Progenitor cell of endocrine pancreas (in vitro differentiated cells): ENCODE measurements at places on chromosomes 2 and 18. TPM values are rescaled to one million over a fixed set of nuclear protein-coding genes. Genes with fewer than 3 reads are reported as not detected.

- no peaks in the 10 kb centered on the region for H3K27me3 ChIP-seq
- no peak overlapping the region for H3K27ac ChIP-seq
- no peaks in the 10 kb centered on the region for H3K36me3 ChIP-seq
Measured at GRCh38 chr18:10562773-10563160, 36.9 kb downstream of the NAPG start.

- H3K36me3 ChIP-seq = no peaks in the 10 kb centered on the region
- no peaks in the 10 kb centered on the region for H3K27me3 ChIP-seq
- no peak for DNase-seq
- no peak overlapping the region for H3K4me3 ChIP-seq
- H3K4me1 ChIP-seq = no peaks in the 10 kb centered on the region
Measured at GRCh38 chr2:60699617-60700016, 56.5 kb upstream of the PAPOLG start.

DNA sequence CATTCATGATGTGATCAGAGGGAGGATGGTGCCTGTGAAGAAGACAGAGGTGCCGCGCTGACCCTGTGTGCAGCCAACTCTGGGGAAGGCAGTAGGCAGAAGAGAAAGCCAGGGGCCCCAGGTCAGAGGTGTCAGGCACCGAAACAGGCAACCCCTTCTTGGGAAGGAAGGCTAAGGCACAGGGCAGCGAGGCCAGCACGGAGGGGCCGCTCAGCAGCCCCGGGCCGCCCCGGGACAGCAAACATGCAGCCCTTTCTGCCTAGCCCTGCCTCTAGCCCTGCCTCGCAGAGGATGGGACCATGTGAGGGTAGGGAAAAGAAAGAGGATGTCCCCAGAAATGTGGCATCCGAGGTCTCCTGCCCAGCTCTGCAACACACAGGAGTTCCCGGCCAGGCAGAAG, 7.7 kb upstream of the MAL start:
- no peaks in the 10 kb centered on the region for H3K36me3 ChIP-seq
- H3K4me1 ChIP-seq = peaks cover 7% of the 10 kb centered on the region
- H3K27ac ChIP-seq = peak overlapping the region; percentile 11
- peaks cover 26% of the 10 kb centered on the region for H3K27me3 ChIP-seq

- DNase-seq = no peak
- H3K27me3 ChIP-seq = no peaks in the 10 kb centered on the region
- H3K4me3 ChIP-seq = no peak overlapping the region
- H3K4me1 ChIP-seq = no peaks in the 10 kb centered on the region
Measured at GRCh38 chr2:37090019-37090477, 5.7 kb downstream of the GPATCH11 start.

DNA sequence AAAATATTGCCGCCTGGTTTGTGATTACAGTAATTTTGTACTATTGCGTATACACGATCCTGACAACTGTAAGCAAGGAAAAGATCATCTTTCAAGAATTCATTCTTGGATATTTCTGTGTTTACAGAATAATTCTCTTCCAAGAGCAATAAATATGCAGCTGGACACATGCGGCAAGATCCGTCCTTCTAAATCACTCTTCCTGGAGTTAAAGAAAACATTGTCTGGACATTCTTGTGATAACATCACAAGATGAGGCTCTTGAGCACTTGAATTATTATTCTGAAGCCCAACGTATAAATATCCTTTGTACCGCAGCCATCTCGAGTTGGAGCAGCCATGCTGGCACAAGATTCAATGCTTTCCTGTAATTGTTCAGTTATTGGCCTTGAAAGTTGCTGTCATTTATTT, 9.9 kb downstream of the FHL2 start:
- no peak overlapping the region for H3K27ac ChIP-seq
- no peaks in the 10 kb centered on the region for H3K36me3 ChIP-seq
- H3K4me1 ChIP-seq = no peaks in the 10 kb centered on the region
- no peak overlapping the region for H3K4me3 ChIP-seq
- DNase-seq = no peak

DNA sequence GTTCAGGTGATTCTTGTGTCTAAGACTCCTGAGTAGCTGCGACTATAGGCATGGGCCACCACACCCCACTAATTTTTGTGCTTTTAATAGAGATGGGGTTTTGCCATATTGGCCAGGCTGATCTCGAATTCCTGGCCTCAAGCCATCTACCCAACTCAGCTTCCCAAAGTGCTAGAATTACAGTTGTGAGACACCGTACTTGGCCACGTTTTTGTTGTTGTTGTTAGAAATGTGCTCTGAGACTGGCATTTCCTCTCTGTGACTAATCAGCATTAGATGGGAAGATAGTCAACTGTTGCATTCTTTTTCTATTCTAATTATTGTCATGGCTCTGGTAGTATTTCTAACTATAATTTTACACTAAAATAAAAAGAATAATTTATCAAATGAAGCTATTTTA, 191.7 kb downstream of the CAMKMT start:
- peaks cover 9% of the 10 kb centered on the region for H3K36me3 ChIP-seq
- H3K27ac ChIP-seq = no peak overlapping the region
- peaks cover 2% of the 10 kb centered on the region for H3K4me1 ChIP-seq

GRCh38 chr18:50527636-50528307, 32.1 kb upstream of the MAPK4 start:
- no peak overlapping the region for H3K4me3 ChIP-seq
- H3K27me3 ChIP-seq = peaks cover 5% of the 10 kb centered on the region
- H3K27ac ChIP-seq = no peak overlapping the region

GRCh38 chr2:130963196-130963848, 126.6 kb downstream of the ARHGEF4 start:
- no peak overlapping the region for H3K27ac ChIP-seq
- H3K27me3 ChIP-seq = peaks cover 70% of the 10 kb centered on the region
- peaks cover 41% of the 10 kb centered on the region for H3K4me1 ChIP-seq
- no peaks in the 10 kb centered on the region for H3K36me3 ChIP-seq
- DNase-seq = no peak
- H3K4me3 ChIP-seq = peak overlapping the region; percentile 52

GRCh38 chr18:27073404-27073830, 111.7 kb downstream of the CHST9 start:
- no peak for DNase-seq
- H3K27ac ChIP-seq = no peak overlapping the region
- no peak overlapping the region for H3K4me3 ChIP-seq
- H3K36me3 ChIP-seq = peaks cover 5% of the 10 kb centered on the region
- no peaks in the 10 kb centered on the region for H3K27me3 ChIP-seq
- peaks cover 8% of the 10 kb centered on the region for H3K4me1 ChIP-seq

- H3K4me3 ChIP-seq = no peak overlapping the region
- no peaks in the 10 kb centered on the region for H3K27me3 ChIP-seq
- peaks cover 10% of the 10 kb centered on the region for H3K4me1 ChIP-seq
- DNase-seq = no peak
Measured at GRCh38 chr2:101140237-101140636, 10.9 kb downstream of the TBC1D8 start.

DNA sequence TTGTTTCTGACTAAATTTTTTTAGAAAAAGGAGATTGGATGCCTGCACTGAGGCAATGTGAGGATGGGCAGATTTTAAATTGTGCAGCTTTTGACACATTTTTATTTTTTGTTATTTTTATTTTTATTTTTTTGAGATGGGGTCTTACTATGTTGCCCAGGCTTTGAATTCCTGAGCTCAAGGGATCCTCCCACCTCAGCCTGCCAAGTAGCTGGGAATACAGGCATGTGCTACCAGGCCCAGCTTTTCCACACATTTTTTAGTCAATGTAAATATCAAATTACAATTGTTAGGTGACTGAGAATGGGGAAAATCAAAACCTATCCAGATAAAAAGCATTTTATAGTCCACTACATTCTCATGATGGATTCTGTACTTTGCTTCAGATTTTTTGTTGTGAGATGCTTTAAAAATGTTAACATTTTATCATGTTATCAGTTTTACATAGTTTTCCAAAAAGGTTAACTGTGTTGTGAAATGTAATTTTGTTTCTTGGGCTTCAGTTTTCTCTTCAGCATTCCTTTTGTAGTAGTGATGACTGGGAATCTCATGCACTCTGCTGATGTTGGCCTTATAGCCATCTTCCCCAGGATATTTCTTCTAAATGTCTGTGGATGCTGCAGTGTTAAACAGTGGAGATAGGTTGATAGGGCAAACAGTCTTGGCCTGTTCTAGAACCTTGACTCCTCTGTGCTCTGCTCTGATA, 41.4 kb downstream of the PKP4 start:
- no peaks in the 10 kb centered on the region for H3K36me3 ChIP-seq
- H3K27me3 ChIP-seq = no peaks in the 10 kb centered on the region
- DNase-seq = no peak
- no peak overlapping the region for H3K27ac ChIP-seq

FAM228B gene
- 25.4 and 27.5 TPM in 2 replicates for total RNA-seq

NEB gene
- 1.5 and 1.6 TPM in 2 replicates for total RNA-seq

NYAP2 gene
- 0.10 TPM in 1 of 2 replicates, not detected in the other for total RNA-seq

ADD2 gene
- 1.1 and 1.3 TPM in 2 replicates for total RNA-seq

REG3A gene
- total RNA-seq = not detected in 2 replicates

POTEI gene
- total RNA-seq = 4.9 and 5.6 TPM in 2 replicates

SULT1C4 gene
- total RNA-seq = 31.2 and 35.5 TPM in 2 replicates
